ENCODE measurements at places on chromosomes 3 and 15.

DNA sequence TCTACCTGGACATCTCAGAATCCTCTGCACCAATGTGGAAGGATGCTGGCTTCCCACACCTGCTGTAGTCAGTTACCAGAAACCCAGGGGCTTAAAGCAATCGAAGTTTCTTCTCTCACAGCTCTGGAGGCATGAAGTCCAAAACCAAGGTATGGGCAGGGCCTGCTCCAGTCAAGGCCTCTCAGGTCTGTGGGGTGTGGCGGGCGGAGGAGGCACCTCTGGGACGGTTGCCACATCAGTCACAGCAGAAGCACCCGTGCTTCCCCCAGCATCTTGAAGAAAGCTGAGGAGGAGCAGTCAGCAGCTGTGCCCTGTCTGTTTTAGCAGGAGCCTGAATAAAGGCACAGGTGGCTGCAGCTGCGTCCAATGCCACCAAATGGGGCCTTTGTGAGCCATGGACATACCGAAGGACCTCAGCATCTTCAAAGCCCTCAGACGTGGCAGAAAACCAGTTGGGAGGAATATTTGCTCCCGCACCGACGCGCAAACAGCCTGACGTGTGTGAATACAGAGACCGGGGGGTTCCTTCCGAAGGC is 68.9 kb downstream of the TFRC start:
- DNase-seq: no peak

GRCh38 chr15:56215769-56216168 is 27.9 kb downstream of the RFX7 start:
- no peak for DNase-seq

GRCh38 chr3:172516318-172517214 is 6.7 kb downstream of the TNFSF10 start:
- no peak for DNase-seq

DNA sequence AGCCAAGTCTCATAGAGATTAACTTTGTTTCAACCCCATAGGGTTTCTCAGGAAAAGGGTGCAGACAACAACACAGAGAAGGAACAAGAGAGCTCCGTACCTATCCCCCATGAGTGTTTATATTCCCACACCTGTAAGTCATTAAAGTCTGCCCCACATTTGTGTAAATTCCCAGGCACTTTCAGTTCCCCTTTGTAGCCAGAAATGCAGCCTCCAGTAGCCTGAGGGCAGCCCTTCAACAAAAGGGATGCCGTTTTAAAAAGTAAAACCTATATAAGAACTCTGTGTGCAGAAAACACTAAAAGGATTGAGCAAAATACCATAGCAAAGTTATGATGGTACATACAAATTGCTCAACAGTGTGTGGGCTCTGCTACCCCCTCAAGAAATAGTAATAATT is 59.7 kb upstream of the TMEM108 start:
- DNase-seq: no peak

DNA sequence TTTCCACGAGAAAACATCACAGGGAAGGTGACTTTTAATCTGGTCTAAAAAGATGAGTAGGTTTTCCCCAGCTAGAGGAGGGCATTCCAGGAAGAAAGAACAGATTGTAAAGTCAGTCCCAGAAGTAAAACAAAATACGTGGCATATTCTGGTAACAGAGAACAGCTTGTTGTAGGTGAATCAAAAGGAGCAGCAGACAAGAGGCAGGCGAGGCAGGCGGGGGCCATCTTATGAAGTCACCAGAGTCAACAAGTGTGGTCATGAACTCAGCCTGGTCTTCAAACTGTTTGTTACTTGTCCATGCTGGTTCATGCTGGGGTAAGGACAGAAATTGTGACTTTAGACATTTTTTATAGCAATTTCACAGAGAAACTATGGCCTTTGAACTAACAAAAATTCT is 4.0 kb upstream of the POPDC2 start:
- DNase-seq: no peak

GRCh38 chr15:65612949-65613744 is 2.2 kb upstream of the INTS14 start:
- no peak for DNase-seq

DNA sequence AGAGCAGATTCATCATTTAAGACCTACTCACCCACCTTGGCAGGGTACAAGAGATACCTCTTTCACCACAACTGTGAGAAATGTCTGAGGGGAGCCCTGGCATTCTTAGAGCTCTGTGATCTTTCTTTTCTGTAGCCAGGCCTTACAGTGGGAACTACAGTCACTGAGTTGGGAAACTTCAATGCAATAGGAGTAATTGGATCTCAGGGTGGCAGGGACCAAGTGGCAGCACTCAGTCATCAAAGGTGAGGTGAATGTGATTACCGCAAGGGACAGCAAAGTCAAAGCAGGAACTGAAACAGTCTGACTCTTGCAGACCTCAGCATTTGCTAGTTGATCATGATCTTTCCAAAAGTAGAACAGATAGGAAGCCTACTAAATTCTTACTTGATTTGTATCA is 7.2 kb upstream of the MCF2L2 start:
- DNase-seq: no peak

- DNase-seq: no peak
Observed at GRCh38 chr15:66114863-66115425, 138.6 kb downstream of the MEGF11 start.

DNA sequence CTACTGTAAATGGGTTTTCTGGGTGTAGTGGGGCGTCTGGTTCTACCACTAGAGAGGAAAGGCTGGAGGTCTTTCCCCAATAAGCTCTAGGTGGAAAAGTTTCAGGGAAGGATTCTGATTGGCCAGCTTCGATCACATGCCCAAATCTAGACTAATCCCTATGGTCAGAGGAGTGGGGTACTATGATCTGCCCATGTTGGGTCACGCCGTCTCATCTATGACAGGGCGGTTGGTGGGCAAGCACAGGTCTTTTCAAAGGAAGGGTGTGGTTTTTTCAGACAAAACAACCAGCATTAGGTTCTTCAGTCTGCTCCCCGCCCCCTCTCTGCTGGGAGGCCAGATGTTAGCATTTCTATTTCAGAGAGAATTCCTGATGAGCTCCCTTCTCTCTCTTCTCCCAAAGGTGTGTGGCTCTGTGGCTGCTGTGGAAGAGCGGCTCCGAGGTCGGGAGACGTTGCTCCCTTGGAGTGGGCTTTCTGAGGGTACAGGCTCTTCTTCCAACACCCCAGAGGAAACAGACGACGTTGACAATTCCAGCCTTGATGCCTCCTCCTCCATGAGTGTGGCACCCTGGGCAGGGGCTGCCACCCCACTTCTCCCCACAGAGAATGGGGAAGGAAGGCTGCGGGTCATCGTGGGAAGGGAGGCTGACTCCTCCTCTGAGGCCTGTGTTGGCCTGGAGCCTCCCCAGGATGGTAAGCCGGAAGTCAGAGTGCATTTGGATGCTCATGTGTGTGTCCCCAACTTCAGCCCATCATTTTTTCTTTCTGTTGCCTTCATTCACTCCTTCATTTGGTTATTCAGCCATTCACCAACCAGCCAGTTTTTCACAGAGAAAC is 9.7 kb upstream of the TATDN2 start:
- no peak for DNase-seq

GRCh38 chr3:140007081-140007480 is 72.1 kb downstream of the CLSTN2 start:
- DNase-seq: no peak

- DNase-seq: no peak
Observed at GRCh38 chr15:31930967-31931366, 99.3 kb upstream of the CHRNA7 start.

GRCh38 chr3:160132226-160132625 is 93.0 kb upstream of the C3orf80 start:
- DNase-seq: no peak

- no peak for DNase-seq
Observed at GRCh38 chr15:35330048-35330695, 215.8 kb downstream of the DPH6 start.

DNA sequence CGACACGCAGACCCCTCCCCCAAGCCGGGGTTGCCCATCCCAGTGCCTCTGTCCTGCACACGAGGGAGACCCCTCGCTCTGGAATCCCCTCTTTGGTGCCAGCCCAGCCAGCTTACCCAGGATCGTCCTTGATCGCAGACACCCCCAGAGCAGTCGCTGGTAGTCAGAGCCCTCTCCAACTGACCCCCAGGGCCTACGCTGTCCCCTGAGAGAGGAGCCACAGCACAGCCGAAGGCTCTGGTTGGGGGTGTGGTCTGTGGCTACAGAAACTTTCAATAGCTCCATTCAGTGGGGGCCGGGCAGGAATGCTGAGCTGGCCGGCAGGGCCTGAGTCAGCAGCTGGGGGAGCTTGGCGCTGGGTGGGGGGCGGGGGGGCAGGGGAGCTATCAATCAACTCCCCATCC is at the start of gene LCTL:
Gene LCTL (minus strand): TSS at position 258 of the 404 bp plus-strand sequence. CDS start 633 bp downstream, outside the sequence.
- no peak for DNase-seq

GRCh38 chr3:113051302-113051711 is 60.5 kb downstream of the GTPBP8 start:
- DNase-seq: peak; percentile 52

DNA sequence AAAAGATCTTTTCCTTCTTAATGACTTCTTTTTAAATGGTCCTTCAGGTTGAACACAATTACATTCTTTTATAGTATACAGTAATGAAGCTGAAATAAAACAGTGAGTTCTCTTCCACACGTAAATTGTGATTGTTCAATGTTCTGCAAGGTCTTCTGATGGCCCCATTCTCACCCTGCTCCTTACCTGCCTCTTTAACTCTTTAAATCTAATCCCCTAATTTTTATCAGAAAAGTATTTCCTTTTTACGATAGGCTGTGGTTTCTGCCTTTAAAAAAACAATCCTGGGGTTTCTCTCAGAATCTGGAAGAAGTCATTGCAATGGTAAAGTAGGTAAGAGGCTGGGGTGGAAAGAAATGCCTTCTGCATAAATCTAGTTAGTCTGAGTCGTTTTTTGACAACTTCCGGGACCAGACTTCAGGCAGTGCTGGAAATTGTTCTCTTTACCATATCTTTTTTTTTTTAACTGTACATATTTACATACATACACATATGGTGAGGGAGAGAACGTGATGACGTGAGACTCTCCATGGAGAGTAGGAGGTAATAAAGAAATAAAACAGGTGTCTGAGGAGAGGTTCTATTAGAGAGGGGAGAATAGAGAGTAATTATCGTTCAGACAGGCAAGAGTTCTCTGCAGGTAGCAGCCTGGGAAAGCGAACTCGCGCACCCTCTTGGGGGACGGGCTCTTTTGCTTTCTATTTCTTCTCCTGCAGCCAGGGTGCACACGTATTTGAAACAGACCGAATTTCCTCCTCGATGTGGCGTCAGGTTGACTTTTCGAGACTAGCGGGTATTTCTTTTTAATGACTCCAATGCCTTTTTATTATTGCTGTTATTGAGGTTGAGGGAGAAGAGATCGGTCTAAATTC is at the start of gene SIDT1:
Gene SIDT1 (plus strand): TSS at position 730 of the 872 bp plus-strand sequence. CDS start 467 bp downstream, outside the sequence.
- peak; percentile 6 for DNase-seq

DNA sequence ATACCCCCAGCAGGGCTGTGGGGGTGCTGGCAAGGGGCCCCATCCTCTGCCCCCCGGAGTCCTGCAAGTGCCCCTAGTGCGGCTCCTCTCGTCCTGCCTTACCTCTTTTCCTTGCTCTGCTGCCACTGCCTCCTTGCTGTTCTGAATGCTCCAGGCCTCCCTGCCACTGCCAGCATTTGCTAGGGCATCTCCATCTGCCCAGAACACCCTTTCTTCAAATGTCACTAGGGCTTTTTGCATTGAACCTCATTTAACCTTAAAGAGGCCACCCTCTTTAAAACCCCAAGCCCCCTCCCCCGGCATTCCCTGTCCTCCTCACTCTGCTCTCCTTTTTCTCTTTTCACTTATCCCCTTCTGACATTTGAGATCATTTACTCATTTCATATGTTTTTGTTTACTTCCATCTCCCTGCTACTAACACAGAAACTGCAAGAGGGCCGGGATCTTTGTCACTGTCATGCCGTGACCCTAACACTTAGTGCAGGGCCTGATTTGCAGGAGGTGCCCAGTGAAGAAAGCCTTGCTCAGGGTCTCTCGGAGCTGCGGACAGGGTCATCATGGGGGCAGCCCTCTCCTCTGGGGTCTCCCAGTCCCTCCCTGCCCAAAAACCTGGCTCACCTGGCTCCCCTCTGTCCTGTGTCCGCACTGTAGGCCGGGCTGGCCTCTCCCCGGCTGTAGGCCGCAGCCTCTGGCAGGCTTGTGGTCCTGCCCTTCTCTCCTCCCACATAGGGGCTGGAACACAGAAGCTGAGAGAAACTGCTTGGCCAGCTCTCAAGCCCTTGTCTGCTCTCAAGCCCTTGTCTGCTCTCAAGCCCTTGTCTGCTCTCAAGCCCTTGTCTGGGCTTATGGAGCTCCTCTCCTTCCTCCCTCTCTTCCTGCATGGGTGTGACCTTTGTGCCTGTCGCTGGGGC is at the start of gene ACOX2:
Gene ACOX2 (minus strand): TSS at position 690 of the 911 bp plus-strand sequence. CDS start 2,084 bp downstream, outside the sequence.
- peak; percentile 26 for DNase-seq

GRCh38 chr3:188557235-188557634 is 403.3 kb downstream of the LPP start:
- no peak for DNase-seq

DNA sequence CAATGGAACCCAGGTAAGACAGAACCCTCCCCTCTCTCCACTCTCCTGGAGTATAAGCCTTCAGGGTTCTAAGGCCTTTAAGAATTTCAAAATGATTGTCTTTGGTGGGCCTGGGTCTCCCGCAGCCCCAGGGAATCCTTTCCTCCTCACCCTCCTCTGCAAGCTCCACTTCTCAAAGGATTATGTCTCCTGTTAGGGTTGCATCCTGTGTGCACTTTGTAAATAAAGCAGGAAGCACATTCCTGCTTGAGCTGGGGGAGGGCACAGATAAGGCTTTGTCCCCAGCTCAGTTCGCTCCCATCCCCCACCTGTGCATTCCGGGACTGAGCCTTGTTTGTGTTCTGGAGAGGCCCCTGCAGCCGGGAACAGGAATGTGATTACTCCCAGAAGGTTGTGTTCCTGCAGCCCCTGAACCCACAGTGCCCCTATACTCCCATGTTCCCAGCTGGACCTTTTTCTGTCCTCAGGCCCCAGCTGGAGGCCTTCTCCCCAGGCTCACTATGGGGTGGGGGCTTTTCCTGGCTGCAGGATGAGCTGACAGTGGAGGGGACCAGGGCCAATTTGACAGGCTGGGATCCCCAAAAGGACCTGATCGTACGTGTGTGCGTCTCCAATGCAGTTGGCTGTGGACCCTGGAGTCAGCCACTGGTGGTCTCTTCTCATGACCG is 9.5 kb downstream of the TYRO3 start:
- no peak for DNase-seq

- no peak for DNase-seq
Observed at GRCh38 chr3:21955406-21955805, 204.4 kb upstream of the ZNF385D start.

GRCh38 chr3:46938118-46938517 is 38.4 kb downstream of the CCDC12 start:
- no peak for DNase-seq

GRCh38 chr3:124972457-124972856 is 37.9 kb upstream of the MUC13 start:
- DNase-seq: no peak

- DNase-seq: no peak
Observed at GRCh38 chr3:59446775-59447465, 397.1 kb upstream of the CFAP20DC start.

GRCh38 chr15:45231864-45232562 is 20.0 kb upstream of the SLC28A2 start:
- DNase-seq: no peak

DNA sequence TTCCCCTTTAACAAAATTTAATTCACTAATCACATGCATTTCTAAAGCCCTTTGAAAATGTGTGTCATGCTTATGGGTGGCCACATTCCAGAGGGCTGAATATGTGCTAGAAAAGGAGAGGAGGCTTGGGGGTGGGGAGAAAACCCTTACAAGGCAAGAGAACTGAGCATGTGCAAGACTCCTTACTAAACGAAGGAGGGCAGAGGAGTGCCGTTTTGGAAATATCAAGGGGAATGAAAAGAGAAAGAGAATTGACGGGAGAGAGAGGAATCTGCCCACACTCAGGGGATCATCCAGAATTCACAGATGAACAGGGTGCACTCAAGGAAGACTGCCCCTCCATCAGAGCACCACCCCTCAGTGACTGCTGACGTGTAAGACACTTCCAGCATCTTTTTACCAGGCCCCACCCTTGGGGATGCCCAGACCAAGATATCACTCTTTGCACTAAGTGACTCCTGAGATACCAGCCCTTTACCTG is 37.9 kb upstream of the TSC22D2 start:
- no peak for DNase-seq
